Kidney epithelial cell (primary cell): ENCODE measurements at places on chromosomes 5 and 9.

- peak; percentile 9 for DNase-seq
These were observed 43.5 kb downstream of the DMAC1 start for GRCh38 chr9:7756088-7756487.

DNA sequence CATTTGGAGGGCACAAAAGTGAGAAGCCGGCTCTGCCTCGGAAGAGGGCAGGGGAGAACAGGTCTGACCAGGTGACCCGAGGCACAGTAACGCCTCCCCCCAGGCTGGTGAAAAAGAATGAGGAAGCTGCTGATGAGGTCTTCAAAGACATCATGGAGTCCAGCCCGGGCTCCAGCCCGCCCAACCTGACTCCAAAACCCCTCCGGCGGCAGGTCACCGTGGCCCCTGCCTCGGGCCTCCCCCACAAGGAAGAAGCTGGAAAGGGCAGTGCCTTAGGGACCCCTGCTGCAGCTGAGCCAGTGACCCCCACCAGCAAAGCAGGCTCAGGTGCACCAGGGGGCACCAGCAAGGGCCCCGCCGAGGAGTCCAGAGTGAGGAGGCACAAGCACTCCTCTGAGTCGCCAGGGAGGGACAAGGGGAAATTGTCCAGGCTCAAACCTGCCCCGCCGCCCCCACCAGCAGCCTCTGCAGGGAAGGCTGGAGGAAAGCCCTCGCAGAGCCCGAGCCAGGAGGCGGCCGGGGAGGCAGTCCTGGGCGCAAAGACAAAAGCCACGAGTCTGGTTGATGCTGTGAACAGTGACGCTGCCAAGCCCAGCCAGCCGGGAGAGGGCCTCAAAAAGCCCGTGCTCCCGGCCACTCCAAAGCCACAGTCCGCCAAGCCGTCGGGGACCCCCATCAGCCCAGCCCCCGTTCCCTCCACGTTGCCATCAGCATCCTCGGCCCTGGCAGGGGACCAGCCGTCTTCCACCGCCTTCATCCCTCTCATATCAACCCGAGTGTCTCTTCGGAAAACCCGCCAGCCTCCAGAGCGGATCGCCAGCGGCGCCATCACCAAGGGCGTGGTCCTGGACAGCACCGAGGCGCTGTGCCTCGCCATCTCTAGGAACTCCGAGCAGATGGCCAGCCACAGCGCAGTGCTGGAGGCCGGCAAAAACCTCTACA, 11.8 kb downstream of the QRFP start:
- DNase-seq, result no peak

GRCh38 chr5:40160435-40160834, 519.3 kb upstream of the PTGER4 start:
- no peak for DNase-seq

GRCh38 chr5:91224456-91224855, 158.7 kb downstream of the ARRDC3 start:
- DNase-seq, result no peak

DNA sequence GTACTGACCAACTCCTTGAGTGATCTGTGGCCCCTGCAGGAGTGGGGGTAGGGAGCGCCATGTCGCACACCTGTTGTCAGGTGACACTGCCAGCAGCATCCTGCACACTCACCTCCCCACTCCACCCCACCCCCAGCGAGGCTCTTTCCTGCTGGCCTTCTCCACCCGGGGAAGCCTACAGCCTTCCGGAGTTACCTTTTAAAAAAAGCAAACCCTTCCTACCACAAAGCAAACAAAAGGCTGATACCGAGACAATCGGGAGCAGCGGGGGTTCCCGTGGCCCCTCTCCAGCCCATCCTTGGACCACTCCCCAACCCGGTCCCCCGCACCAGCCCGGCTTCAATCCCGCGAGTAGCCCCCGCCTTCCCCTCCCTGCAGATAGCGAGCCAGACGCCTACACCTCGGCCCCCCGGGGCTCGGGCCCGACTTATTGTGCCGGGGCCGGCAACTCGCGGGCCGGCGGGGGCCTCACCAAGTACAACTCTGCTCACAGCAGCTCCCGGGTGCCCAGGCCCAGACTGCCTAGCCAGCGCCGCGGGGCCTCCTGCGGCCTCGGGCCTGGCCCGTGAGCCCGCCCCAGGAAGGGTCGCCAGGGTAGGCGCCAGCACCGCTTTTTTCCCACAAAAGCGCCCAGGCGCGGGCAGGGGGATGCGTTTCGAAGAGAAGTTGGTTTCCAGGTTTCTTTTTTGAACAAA, 724 bp downstream of the MACROH2A1 start:
- no peak for DNase-seq

GRCh38 chr5:5490774-5491347, 68.4 kb downstream of the ICE1 start:
- DNase-seq, result no peak

DNA sequence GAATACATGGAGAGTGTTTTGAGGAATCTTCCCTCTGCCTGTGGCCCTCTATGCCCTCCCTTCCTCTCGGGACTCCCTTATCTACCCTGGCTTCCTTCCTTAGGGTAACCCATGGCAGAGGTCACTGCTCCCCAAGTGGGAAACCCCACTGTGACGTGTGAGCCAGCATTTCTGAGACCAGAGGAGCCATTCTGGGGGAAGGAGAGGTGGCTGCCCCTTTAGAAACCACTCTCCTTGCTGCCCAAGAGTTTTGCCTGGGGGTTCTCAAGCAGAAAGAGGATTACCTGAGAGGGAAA, 23.1 kb downstream of the CCNJL start:
- no peak for DNase-seq

- no peak for DNase-seq
These were observed 40.2 kb downstream of the NTNG2 start for GRCh38 chr9:132201780-132202703.

GRCh38 chr5:146446861-146447733, at the start of gene TCERG1:
Gene TCERG1 (plus strand): TSS chr5:146447333. CDS start chr5:146447350, 17 bp downstream.
- DNase-seq, result peak; percentile 98

DNA sequence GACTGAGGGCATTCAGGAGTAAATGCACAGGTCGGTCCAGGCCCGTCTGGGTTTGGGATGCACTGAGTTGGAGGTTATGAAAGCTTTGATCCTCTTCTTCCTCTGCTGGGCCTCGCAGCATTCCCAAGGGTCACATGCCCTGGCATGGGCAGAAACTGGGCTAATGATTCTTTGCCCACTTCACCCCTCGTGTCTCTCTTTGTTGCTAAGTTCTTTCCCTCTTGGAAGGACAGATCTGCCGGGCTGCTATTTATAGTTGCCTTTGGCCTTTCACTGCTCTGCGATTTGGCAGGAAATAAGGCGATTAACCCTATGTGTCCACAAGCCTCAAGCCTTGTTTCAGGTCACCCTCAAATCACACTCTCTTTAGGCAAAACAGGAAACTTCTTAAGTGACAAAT, 66.9 kb downstream of the ENTREP1 start:
- no peak for DNase-seq

DNA sequence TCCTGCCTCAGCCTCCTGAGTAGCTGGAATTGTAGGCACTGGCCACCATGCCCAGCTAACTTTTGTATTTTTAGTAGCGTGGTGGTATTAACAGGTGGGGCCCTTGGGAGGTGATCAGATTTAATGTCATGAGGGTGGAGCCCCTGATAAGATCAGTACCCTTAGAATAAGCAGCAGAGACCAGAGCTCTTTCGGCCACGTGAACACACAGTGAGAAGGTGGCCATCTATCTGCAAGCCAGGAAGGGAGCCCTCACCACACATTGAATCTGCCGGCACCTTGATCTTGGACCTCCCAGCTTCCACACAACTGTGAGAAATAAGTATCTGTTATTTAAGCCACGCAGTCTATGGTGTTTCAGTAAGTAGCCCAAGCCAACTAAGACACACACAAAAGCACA, 22.5 kb downstream of the TBC1D2 start:
- DNase-seq, result no peak

DNA sequence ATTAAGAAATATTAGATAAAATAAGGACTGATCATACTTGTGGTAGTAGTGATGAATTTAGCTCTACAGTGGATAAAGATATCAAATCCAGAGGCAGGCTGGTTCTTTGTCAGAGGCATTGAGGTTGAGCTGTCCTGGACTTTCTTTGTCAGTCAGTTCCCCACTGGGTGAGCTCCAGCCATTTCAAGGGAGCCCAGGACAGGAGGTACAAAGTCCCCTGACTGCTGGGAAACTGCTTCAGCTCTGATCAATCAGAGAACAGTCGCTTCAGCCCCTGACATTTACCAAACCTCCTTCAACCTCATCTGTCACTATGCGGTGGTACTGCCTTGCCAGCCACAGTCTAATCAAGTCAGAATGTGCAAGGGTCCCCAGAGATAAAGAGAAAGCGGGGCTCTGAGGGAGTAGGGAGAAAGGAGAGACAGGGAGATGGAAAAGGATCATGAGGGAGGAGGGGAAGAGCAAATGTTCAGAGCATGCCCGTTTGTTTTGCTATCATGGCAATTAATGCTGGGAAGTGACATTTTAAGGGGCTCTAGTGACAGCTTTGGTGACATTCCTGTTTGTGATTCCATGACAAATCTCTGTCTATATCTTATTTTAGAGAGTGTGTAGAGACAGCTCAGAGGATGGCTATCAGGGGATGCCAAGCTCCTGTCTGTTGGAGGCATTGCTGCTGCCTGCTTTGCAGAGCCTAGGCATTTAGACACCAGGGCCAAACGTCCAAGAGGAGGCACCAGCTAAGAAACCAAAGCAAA, 223.2 kb downstream of the ASTN2 start:
- DNase-seq, result no peak

DNA sequence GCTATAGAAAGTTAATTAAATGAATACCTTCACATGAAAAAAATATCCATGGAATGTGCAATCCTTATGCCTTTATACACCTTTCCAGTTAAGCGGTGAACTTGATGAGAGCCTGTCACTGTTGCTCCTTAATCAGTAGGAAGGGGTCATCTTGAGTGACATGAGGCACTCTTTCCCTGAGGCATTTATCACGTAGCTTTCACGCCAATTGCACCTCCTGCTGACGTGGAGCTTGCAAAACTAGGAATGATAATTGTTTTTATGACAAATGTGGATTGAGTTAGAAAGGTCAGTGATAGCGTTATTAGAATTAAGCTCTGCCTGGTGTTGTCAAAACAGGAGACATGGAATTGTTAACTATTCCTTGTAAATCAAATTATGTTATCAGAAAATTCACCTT, 79.7 kb downstream of the SLF1 start:
- DNase-seq, result no peak

DNA sequence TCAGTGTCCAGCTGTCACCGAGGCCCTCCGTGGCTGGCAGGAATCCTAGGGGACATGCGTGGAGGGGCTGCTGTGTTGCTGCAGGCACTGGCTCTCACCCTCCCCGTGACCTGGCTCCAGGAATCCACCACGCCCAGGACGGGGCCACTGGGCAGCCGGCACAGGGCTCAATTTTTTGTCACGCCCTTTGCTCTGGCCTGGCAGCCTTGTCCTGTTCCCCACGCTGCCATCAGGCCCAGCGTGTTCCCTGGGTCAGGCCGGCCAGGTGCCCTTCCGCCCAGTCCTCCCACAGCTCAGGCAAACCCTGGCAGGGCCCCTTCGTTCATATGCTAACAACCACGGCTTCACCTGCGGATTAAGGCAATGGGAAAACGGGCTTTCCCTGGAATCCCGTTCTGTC, 37.3 kb downstream of the PROP1 start:
- no peak for DNase-seq

- DNase-seq, result no peak
These were observed 102.1 kb upstream of the DMRT1 start for GRCh38 chr9:739362-739761.

GRCh38 chr5:78339617-78340436, 20.6 kb upstream of the SCAMP1 start:
- no peak for DNase-seq

GRCh38 chr5:35513612-35514011, 104.1 kb upstream of the SPEF2 start:
- DNase-seq, result no peak

GRCh38 chr5:35281613-35282012, 51.3 kb upstream of the PRLR start:
- DNase-seq, result no peak

- no peak for DNase-seq
These were observed 1.8 kb downstream of the IL6ST start for GRCh38 chr5:55993013-55993412.

DNA sequence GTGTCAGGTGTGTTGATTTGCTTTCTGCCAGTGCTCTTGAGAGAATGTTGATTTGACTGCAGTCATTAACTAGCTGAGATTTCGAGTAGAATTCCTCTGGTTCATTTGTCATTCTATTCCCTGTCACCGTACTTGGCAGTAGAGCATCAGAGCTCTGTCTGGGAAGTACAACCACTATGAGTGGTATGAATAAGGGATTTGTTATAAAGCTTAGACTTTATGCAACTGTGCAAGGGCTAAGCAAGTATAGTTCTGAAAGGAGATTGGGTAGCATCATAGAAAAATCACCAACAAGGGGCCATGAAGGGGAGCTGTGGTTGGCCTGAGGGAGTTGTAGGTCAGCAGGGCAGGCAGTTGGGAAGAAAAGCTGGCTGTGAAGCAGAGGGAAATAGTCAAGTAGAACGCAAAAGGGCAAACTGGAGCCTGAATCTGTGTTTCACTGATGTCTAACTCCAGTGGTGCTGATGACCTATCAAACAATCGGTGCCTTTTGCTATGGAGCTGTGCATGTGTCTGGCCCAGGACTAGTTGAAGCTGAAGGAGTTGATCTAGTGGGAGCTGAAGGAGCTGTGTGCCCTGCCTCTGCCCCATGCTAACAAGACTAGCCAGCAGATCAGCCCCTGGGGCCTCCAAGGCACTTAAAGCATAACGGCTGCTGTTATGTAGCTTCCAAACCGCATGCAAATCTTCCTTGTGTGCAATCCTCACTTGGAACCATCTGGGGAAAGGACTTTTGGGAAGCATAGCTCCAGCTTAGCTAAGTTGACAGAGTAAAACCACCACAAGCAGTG, 110.0 kb downstream of the SLC28A3 start:
- no peak for DNase-seq

DNA sequence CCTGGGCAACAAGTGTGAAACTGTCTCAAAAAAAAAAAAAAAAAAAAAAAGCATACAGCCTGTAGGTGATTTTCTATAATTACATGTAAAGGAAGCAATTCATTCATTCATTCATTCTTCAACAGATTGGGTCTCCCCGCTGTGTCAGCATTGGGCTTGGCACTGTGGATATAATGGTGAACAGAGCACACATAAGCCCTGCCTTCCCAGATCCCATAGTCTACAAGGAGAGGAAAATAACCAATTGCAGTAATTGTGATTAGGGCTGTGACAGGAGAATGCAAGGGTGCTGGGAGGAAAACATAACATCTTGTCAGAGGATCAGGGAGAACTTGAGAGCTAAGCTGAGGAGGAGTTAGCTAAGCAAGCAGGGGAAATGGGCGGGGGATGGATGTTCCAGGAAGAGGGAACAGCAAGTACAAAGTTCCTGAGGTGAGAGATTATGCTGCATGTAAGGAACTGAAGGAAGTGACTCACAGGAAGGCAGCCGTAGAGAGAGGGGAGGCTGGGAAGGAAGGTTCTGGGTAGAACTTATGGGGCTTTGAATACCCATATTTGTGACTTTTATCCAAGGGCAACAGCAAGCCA, 24.0 kb upstream of the KLF9 start:
- DNase-seq, result peak; percentile 53

DNA sequence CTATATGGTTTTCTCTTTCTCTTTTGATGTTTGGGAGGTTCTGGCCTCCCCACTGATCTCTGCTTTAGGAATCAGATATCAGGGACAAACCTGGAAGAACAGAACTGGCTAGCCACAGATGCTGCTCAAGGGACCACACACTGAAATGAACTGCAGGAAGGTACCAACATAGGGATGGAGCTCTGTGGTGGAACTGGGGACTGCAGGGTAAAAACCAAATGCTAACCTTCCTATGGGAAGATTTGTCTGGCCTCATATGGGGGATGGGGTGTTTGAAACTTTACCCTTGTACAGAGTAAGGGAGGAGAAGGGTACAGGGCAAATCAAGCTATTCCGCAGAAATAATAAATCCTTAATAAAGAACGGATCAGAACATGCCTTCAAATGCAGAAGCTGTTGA, 49.4 kb downstream of the ELOVL7 start:
- no peak for DNase-seq

- peak; percentile 72 for DNase-seq
These were observed 60.6 kb downstream of the HSD17B3 start for GRCh38 chr9:96241391-96241809.
